ENCODE measurements at places on chromosomes 3 and 15.
A peak's percentile ranks its signal among the peaks of the same experiment; 100 is the strongest.

DNA sequence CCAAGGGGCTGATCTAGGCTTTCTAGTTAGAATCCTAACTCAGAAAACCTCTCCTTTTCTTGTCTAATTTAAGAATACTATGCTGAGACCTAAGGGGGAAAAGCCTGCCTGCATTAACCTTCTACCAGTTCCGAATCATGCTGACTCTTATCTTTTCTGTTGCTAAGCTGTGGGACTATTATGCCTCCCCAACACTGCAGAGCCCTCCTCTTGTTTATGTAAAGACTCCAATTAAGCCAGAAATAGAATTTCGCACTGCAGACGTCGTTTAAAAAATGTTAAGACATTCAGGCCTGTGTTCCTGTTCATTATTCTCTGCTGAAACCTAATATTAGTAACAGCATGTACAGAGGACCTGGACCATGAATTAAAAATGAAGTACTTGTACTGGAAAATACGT lies 310.6 kb upstream of the ATP11B start:
- DNase-seq = no peak

GRCh38 chr3:62529230-62529629 lies 155.9 kb upstream of the FEZF2 start:
- no peak for DNase-seq

DNA sequence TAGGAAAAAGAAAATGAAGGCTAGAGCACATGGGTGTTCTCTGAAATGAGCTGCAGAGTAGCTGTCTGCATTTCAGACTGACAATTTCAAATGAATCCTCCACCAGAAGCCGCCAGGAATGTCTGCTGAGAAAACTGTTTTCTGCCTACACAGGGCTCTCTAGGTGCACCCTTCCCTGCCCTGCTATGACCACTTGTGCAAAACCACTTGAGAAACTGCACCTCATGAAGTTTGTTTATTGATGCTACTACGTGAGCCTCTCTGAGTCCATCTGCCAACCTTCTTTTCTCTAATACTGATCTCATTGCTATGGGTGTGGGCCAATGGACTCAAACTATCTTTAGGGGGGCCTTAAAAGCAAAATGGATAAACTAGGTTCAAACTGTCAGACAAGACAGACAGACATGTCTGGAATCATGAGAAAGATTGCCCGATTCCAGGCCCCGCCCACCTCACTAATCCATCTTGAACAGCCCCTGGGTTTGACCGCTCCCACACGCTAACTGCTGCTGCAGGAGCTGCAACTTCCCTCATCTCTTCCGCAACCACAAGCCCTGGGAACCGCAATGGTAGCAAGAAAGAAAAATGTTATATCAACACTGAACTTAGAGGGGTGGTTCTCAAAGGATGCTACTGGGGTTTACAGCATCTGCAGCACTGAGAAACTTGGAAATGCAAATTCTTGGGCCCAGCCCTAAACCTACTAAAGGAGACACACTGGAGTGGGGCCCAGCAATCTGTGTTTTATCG lies 9.0 kb upstream of the CD47 start:
- DNase-seq = peak; percentile 28

GRCh38 chr3:107837895-107838612 lies 252.8 kb downstream of the CD47 start:
- no peak for DNase-seq

- peak; percentile 69 for DNase-seq
Measured at GRCh38 chr15:90400759-90401314, 12.8 kb downstream of the IQGAP1 start.

DNA sequence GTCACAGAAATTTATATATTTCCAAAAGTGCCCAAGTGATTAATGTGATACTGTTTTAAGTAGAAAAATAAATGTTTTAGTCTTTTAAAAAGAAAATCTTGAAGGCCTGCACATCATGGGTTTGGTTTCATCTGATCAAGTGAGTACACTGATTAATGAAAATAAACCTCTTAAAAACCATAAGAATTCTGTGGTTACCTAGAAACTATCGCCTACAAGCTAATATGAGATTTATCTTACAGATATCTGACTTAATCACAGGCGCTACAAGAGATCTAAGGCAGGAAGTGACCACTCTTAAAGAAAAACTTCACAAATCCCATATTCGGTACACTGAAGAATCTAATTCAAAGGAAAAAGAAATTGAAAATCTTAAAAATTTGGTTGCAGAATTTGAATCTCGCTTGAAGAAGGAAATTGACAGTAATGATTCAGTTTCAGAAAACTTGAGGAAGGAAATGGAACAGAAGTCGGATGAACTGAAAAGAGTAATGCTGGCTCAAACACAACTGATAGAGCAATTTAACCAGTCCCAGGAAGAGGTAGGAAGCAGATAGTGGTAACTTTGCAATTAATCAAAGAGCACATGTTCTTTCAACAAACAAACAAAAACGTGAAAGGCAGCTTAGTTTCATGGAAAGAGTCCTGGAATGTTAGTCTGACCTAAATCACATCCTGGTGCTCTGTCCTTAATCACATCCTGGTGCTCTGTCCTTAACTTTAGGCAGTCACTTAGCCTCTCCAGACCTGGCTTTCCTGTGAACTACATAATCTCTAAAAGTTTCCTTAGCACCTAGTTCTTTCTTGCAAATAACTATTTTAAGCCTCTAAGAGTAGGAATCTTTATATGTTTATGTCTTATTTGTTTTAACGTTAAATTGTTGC lies 131.8 kb downstream of the CCNL1 start:
- DNase-seq = no peak

DNA sequence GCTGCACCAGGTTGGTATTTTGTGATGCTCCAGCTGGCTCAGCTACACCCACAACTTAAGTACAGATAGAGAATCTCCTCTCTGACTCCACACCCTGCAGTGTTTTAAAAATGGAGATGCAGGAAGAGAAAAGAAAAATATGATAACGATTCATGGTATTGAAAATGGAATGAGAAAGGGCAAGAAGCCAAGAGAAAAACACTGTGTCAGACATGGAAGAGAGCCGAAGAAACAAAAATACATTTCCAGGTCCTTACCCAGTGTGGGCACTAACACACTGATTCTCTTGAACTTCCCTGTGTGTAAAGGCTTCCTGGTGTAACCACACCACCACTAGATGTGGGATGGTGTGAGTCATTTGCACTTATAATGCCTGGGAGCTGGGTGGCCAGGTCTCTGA lies 93.1 kb downstream of the GMPS start:
- no peak for DNase-seq

GRCh38 chr3:162764808-162765071 lies 1268.1 kb downstream of the OTOL1 start:
- DNase-seq = no peak

DNA sequence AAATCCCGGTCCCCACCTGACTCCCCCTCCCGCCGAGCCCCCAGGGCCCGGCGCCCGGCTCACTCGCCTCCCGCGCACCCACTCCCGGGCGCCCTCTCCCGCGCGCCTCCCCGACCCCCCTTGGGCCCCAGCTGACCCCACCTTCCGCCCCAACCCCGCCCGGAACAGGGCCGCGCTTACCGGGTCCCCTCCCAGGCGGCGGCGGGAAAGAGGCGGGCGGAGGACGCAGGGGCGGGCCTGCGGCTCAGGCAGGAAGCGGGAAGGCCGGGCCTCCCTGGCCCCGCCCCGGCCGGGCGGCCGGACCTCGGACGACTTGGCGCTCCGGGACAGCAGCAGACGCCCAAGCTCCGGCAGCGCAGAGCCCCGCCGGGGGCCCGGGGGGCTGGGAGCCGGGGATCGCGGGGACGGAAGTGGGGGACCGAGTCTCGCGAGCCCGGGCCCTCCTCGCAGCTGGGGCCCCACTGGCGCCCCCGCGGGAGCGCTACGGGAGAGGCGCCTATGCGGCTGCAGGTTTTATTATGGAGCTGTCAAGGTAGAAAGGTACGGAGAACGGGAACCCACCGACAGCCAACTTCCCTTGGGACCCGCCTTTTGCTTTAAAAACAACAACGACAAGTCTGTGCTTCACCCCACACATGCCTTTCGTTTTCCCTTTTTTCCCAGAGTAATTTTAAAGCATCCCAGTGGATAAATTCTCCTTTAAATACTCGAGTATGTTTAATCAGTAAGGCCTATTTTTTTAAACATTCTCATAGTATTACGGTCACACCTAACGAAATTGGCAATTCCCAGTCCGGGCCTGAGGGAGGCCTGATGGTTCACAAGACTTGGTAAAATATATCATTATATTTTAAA lies at the start of gene SLC41A3:
Gene SLC41A3 (minus strand): TSS at position 212 of the 855 bp plus-strand sequence. CDS start 15,905 bp downstream, outside the sequence.
- peak; percentile 89 for DNase-seq

GRCh38 chr15:51244423-51244869 lies 94.0 kb downstream of the CYP19A1 start:
- DNase-seq = no peak

DNA sequence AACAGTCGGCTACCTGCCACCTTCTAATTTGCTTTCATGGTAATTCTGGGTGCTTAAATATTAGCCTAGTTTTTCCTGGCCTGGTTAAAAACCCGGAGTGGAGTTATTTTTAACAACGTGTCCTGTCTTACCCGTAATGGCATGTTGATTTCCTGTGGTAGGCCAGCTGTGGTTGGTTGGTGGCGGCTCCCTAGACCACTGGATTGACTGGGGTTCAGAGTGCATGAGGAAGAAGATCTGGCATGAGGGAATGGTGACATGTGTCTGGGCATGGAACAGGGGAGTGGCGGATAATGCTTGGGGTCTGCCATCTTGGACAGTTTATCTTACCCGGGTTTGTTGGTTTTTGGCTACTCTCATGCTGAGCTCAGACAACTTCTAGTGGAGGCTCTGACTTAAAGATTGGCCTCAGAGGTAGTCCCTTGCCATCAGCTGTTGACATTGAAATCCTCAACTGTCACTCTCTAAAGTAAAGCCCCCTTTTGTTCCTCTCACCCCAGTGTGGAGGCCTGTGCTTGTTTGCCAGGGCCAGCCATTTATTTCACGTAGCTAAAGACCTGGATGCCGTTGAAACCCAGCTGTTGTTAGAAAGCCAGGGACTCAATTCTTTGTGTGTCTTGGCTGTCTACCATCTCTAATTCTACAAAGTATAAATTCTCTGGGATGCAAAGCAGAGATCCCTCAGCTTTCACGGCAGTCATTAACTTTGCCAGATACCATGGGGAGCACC lies 81.6 kb downstream of the DNASE1L3 start:
- no peak for DNase-seq

- DNase-seq = no peak
Measured at GRCh38 chr15:25773248-25773647, 89.9 kb downstream of the ATP10A start.

DNA sequence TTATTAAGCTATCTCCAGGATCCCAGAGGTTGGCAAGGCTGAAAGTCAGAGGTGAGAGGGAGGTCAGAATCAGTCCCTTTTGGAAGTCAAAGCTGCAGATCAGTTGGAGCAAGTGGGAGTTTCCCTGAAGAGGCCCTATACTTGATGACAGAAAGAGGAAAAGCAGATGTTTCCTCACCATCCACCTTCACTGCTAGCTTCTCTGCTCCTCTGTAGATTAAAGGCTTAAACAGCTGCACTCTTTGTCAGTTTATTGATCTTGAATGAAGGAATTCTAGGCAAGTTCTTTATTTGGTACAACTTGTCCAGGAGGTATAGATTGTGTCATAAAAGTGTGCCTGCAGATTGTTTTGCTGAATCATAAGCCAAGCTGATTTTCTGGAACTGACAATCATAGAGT lies 408.2 kb upstream of the TGFBR2 start:
- DNase-seq = no peak

GRCh38 chr15:40471808-40472150 lies 995 bp downstream of the CHST14 start:
- peak; percentile 39 for DNase-seq

- no peak for DNase-seq
Measured at GRCh38 chr3:90145094-90145860, 1037.9 kb downstream of the EPHA3 start.

DNA sequence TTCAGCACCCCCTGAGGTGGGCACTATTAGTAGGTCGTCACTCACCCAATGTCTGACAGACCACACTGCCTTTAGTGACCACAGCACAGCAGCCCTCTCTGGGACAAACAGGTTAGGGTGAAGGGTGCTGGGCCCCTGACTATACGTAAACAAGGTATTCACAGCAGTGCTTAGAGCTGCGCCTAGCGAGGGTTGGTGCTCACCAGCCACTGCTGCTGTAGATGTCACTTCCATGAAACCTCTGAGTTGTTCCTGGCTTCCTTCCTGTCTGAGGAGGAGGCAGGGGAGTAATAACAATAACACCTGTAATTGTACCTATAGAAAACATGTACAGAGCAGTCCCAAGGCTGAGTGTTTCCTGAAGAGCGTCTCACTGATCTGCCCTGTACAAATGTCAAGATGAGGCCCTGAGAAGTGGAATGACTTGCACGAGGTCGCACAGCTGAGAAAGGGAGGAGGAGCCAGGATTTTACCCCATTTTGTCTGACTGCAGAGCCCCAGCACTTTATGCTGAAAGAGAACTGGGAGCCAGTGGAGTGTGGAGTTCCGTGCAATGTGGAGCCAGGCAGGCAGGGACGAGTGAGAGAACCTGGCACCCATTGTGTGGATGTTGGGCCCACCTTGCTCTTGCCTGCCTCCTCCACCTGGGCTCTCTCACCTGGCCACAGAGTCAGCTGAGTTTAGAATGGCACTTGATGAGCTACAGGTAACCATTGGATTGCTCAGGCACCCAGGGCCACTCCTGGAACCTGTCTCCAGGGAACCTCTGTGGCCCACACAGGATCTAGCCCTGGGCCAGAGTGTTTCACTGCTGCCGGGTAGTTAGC lies 93.8 kb downstream of the DNAJB8 start:
- DNase-seq = no peak

DNA sequence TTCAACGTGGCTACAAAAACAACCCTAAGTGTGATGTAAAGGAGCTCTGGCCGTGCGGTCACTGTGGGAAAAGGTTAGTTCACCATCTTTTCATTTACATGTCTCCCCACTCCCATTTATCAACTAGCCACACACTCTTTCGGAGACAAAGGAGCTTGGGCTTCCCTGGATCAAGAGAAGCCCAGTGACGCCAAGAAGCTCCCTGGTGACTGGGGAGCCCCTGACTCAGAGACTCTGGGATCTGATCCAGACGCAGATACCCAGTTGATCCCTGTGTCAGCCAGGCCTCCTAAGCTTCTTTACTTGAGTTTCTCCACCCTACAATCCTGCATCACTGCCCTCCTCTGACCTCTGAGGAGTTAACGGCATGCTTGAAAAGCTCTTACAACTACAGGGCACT lies 43.9 kb downstream of the HEG1 start:
- no peak for DNase-seq

Measured in CD4-positive, alpha-beta T cell treated with Interleukin-17A for 4 hours (primary cell).